Fibroblast of mammary gland (primary cell): ENCODE measurements at places on chromosomes 2 and 18.

- no peak for DNase-seq
These were observed 291.2 kb downstream of the MYT1L start for GRCh38 chr2:2039826-2040225.

- DNase-seq, result peak; percentile 27
These were observed 9.5 kb upstream of the MALL start for GRCh38 chr2:110124939-110125691.

- peak; percentile 14 for DNase-seq
These were observed 71.9 kb upstream of the NFU1 start for GRCh38 chr2:69509011-69509749.

- no peak for DNase-seq
These were observed 121.6 kb downstream of the GALNT1 start for GRCh38 chr18:35703043-35703688.
